HCEC 1CT (cell line): ENCODE measurements at places on chromosomes 4 and X.
A peak's percentile ranks its signal among the peaks of the same experiment; 100 is the strongest.

- no peak for DNase-seq
These were observed 117.7 kb upstream of the PRPS2 start for GRCh38 chrX:12673487-12673886.

- DNase-seq, result peak; percentile 53
These were observed at the start of gene GSPT2 for GRCh38 chrX:51743179-51743957. Gene GSPT2, plus strand, starts transcription at chrX:51743442. Its CDS starts 185 bp downstream, at chrX:51743627.

GRCh38 chr4:94160774-94161173 is 46.9 kb upstream of the SMARCAD1 start:
- DNase-seq, result no peak

GRCh38 chrX:134931550-134931949 is 59.2 kb upstream of the SMIM10 start:
- DNase-seq, result no peak

- no peak for DNase-seq
These were observed 89.1 kb downstream of the DCAF8L2 start for GRCh38 chrX:27679281-27679680.

DNA sequence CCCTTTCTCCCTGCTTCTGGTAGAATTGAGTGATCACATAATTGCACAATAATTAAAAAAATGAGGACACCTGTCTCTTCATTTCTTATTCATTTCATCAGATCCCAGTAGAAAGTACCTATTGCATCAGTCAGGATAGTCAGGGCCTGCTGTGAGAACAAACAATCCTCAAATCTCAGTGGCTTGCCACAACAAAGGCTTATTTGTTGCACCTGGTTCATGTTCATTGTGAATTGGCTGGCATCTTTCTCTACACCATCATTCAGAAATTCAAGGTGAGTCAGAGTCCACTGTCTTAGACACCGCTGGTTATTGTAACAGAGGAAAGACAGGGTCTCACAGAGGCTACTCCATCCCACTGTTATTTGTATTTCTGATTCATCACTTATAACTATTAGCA is 409.8 kb downstream of the STIM2 start:
- DNase-seq, result no peak

DNA sequence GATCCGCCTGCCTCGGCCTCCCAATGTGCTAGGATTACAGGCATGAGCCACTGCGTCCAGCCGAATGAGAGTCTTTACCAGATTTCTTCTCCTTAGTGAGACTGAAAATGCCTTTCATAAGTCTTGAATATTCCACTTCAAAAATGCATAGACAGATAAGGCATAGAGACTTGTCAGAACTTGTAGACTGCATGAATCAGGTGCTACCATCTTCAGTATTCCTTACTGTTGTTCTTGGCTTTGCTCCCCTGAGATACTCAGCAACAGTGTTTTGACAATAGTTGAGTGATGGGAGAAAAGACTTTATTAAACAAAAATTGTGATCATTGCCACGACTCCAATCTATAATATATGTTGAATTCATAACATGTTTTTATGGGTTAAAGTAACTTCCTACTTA is 11.0 kb downstream of the TKTL2 start:
- DNase-seq, result no peak

GRCh38 chrX:14476205-14476604 is 53.1 kb upstream of the GLRA2 start:
- no peak for DNase-seq
